Naive thymus-derived CD8-positive, alpha-beta T cell (primary cell): ENCODE measurements at places on chromosomes 5 and 9.

DNA sequence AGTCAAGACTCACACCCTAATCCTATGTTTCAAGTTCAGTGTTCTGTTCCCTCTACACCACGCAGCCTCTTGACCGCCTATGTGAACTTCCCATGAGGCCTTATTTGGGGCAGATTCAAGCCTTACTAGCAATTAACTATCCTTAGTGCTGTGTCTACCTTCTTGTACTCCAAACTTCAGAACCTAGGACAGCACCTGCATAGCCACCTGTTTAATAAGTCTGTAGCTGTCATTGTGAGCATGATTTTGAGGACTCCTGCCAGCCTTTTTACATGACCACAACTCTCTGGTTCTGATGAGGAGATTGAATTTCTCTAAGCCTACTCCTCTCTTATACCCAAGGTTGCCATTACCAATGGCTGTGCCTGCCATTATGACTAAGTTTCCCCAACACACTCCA is 50.8 kb upstream of the PCSK1 start:
- peak; percentile 16 for DNase-seq

GRCh38 chr5:113246361-113246870 is 188.4 kb downstream of the TSSK1B start:
- no peak for DNase-seq

DNA sequence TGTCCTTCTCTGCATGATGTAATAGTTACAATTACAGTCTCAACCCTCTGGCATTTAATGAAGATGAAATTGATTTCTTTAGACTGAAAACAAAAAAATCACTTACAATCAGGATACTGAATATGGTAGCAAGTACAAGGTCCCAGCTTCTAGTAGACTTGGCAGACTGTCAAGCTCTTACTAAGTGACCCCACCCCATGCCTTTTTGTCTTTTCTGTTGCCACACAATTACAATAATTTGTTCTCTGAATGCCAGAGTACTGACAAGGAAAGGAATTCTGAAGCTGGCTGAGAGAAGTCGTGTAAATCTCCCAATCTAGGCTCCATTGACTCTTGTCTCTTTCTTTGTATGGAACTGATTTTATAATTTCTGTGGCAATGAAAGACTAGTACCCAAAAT is 154.2 kb downstream of the TMC1 start:
- no peak for DNase-seq

- no peak for DNase-seq
Observed at GRCh38 chr5:150729859-150730258, 29.0 kb downstream of the DCTN4 start.

GRCh38 chr5:14712131-14712530 is 47.6 kb downstream of the OTULIN start:
- no peak for DNase-seq

DNA sequence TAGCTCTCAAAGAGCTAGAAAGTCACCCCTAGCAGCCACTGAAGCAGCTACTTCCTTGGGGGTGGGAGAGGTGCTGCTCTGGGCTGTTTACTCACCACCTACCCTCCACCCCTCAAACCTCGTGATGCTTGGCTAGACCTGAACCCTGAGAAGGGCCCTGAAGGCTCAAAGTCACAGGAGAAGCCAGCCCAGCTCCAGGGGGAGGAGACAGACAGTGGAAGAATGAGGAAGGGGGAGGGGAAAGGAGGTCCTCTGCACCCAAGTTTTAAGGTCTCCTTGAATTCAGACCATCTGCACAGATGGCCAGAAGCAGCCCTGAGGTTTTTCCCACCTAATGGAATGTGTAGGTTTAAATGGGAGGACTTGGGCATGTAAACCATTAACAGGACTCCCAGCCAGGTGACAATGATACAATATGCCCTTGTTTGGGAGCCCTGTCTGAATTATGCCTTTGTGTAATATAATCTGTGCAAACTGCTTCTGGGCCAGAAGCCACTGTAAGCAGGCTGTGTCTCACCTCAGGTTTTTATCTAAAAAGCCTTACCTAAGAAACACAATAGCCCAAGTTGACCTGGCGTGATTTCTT is 180.5 kb downstream of the PIK3R1 start:
- no peak for DNase-seq

DNA sequence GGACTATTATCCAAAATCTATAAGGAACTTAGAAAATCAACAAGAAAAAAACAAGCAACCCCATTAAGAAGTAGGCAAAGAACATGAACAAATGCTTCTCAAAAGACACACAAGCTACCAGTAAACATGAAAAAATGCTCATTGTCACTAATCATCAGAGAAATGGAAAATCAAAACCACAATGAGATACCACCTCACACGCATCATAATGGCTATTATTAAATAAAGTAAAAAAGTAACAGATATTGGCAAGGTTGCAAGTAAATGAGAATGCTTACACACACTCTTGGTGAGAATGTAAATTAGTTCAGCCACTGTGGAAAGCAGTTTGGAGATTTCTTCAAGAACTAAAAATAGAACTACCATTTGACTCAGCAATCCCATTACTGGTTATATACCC is 167.0 kb upstream of the DMRTA1 start:
- no peak for DNase-seq

DNA sequence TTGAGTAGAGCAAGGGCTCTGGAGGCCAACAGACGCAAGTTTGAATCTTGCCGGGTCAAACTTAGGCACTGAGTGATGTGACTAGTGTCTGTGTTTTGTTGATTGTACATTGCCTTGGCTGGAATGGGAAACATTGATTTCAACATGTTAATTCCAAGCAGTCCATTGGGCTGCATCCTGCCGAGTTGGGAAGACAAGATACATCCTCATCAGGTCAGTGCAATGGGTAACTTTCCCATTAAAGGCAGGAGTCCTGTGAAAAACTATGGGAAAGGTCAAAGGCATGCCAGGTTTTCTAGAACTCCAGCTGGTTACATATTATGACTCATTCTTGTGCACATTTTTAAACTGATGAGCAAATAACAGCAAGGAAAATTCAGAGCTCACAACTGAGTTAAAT is 126.5 kb upstream of the ABCA1 start:
- DNase-seq, result no peak

- no peak for DNase-seq
Observed at GRCh38 chr5:115514220-115514619, 30.4 kb downstream of the FEM1C start.

- no peak for DNase-seq
Observed at GRCh38 chr5:10448754-10449360, 7.2 kb downstream of the ROPN1L start.

GRCh38 chr9:136626740-136627642 is 35.7 kb upstream of the EGFL7 start:
- no peak for DNase-seq

DNA sequence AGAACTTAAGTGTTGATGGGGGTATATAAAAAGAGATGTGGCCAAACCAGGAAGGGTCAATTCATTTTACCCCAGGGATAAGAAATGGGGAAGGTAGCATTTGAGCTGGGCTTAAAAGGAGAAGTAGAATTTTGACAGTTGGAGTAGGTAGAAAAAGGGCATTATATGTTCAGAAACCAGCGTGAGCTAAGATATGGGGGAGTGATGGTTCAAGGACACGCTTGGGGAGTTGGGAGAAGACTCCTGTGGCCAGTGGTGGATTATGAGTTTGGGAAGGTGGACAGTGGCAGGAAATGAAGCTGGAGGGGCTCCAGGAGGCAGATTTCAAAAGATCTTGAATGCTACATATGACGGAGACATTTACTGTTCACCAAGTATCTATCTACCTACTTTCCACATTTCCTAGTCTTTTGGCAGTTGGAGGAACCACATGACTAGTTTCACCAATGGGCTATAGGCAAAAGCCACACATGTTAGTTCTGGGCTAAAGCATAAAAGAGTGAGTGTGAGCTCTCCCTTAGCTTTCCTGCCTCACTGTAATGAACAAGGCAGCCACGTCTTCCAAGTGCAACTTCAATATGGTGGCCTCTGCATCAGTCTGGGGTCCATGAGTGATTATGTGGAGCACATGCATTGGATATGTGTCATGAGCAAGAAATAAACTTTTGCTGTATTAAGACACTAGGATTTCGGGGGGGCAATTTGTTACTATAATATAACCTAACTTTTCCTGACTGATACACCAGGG is 15.7 kb upstream of the GSN start:
- no peak for DNase-seq

DNA sequence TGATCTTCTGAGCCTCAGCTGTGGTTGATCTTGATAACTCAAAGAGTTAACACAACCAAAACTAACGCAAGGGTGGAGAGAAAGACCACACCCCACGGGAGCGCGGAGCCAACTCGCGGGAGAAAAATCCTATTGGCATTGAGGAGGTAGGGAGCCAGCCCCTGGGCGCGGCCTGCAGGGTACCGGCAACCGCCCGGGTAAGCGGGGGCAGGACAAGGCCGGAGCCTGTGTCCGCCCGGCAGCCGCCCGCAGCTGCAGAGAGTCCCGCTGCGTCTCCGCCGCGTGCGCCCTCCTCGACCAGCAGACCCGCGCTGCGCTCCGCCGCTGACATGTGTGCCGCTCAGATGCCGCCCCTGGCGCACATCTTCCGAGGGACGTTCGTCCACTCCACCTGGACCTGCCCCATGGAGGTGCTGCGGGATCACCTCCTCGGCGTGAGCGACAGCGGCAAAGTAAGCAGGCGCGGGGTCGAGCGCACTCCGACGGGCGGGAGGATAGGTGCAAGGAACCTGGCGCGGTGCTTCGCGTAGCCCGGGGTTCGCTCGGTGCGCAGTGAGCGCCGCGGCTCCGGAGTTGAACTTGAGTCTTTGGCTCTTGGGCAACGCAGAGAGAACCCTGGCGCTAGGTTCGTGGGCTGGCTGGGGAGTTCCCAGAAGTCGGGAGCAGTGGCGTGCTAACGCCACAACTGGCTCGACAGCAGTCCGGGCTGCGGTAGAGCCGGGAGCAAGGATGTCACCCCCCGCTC is at the start of gene GDA:
GDA (plus strand) TSS at position 210 of the 745 bp plus-strand sequence; CDS start at position 330, 120 bp downstream.
- no peak for DNase-seq

- DNase-seq, result no peak
Observed at GRCh38 chr9:132721661-132722060, 51.4 kb downstream of the GTF3C4 start.

DNA sequence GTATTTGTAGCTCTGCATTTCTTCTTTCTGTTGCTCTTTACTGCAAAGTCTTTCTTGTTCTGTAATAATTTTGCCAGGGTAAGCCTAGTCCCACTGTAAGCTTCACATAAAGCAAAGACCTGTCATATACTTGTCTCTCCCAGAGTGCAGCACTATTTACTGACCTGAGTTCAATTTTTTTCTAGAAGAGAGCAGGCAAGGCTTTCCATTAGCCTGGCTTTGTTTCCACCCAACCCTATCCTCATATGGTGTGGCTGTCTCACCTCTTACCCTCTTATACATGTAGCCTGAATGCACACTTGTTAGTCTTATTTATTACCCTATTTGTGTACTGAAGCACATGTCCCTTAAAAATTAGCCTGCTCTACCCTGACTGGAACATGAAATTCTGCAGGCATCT is 170.4 kb downstream of the EFNA5 start:
- no peak for DNase-seq

DNA sequence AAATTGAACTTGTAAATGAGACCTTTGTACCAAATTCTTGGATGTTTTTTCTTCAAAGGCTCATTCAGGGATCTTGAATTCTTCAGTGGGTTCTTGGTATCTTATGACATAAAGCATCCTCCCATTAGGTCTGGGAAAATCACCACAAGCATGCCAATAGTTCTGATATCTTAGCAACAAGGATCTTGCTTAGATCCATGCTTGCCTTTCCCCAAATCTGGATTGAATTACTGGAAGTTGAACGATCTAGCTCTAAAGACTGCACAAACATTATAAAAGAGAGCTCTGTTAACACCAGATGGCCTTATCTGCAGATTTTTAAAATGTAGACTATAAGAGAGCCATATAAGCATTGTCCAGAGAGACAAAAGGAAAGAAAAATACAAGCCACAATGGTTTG is 266.3 kb downstream of the RAB3C start:
- DNase-seq, result no peak

DNA sequence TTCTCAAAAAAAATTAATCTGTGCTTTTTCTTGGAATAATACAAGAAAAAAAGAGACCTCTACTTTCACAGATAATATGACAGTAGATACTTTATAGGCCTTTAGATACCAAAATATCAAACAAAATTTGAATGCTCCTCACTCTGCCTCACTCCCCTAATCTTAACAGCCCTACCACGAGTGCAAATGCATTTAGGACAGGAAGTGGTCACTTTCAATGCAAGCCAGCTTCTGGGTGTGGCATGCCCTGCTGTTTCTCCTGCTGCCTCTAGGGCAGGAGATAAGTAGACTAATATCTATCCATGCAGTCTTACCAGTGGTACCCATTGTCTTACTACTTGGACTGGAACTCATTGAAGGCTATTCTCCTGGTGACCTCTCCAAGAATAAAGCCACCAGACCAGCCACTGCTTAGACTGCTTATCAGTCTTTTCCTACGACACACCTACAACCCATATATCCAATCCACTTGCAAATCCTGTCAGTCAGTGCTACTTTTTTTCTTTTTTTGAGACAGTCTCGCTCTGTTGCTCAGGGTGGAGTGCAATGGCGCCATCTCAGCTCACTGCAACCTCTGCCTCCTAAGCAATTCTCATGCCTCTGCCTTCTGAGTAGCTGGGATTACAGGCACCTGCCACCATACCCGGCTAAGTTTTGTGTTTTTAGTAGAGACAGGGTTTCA is 23.0 kb downstream of the FRRS1L start:
- DNase-seq, result no peak

DNA sequence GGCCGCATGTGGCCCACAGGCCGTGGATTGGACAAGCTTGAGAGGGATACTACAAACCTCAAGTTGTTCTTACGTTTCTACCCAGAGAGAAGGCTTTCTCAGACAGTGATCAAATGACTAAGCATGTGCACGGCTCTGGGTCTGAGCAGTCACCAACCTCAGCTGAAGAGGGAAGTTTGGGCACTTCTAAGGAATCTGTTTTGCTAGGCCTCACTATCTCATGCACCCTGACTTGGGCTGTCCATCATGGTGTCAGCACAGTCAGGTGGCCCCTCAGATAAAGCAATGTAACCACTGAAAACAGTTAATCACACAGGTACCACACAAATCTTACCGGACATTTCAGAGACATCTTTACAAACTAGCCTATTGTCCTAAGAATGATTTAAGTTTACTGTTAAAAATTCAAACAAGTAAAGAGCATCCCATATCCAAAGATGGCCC is 24.6 kb downstream of the CSF2 start:
- DNase-seq, result no peak

- DNase-seq, result peak; percentile 55
Observed at GRCh38 chr5:1008451-1009358, at the start of gene NKD2. Gene NKD2 (plus strand): TSS chr5:1008802. CDS start chr5:1009058, 256 bp downstream.
